GM04504 (cell line): ENCODE measurements at places on chromosomes 13 and 19.

DNA sequence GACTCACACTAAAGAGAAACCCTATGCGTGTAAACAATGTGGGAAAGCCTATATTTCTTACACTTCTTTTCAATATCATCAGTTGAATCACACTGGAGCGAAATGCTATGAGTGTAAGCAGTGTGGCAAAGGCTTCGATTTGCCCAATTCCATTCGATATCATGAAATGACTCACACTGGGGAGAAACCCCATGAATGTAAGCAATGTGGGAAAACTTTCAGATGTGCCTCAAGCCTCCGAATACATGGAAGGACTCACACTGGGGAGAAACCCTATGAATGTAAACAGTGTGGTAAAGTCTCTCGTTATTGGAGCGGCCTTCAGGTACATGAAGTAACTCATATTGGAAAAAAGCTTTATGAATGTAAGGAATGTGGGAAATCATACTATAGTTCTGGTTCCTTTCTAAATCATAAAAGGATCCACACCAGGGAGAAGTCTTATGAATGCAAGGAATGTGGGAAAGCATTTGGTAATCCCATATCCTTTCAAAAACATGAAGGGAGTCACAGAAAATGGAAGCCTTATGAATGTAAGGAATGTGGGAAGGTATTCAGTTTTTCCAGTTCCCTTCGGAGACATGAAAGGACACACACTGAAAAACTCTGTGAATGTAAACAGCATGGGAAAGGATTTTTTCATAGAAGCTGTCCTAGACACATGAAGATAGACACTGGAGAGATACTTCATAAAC is 28.1 kb downstream of the ZNF20 start:
- no peak for DNase-seq

GRCh38 chr13:103510007-103510535 is 443.9 kb upstream of the SLC10A2 start:
- no peak for DNase-seq

DNA sequence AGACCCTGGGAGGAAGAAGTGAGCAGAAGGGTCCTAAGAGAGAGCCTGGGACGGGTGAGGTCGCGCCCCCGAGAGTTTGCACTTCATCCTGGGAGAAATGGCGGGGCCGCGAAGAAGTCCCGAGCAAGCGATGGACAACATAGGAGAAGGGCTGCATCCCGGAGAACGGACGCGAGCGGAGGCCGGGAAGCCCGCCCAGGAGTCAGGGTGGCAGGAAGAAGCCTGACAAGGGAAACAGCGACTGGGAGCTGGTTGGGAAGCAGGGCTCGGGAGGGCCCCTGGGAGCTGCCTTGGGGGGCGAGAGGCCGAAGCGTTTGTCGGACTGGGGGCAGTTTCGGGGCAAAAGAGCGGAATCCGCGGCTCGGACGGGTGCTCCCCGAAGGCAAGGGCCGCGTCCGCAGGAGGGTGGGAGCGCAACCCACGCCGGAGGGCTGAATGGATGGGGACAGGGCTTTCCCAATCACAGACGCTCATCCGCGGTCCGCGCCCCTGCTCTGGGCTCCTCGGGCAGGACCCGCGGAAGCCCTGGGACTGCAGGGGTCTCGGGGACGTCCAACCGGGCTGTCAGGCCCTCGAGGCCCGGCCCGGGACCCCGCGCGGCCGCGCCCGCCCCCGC is 469 bp downstream of the ABHD17A start:
- no peak for DNase-seq

GRCh38 chr19:38009650-38010242 is 102.7 kb downstream of the SIPA1L3 start:
- no peak for DNase-seq

- DNase-seq: no peak
These were observed 71.6 kb downstream of the KL start for GRCh38 chr13:33087790-33088189.

DNA sequence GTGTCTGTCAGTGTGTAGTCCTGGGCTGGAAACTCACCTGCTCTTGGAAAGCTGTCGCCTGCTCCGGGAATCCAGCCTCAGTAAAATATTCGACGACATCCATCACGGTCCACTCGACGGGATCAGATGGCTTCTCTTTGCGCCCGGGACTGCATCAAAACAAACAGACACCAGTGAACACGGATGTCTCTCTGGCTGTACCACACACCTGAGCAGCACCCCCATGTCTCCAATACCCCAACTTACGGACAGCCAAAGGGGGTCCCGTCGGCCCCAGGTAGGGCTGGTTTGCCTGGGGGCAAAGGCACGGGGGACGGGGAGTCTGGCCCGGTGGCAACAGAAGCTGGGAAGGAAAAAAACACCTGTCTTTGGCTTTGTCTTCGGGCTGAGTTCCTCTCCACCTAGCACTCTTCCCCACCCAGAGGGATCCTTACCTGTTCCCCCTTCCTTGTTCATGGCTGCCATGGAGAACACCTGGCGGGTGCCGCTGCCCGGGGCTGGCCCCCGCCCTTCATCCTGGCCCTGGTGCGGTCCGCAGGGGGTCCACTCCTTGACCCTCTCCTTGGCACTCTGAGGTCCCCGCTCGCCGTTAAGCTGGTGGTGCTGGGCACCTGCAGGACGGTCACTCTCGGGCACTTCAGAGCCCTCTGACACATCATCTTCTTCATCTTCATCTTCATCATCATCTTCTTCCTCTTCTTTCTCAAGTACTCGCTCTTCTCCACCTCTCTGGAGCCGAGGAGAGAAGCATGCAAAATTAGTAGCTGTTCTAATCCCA is 1.7 kb downstream of the SAMD1 start:
- DNase-seq: no peak

GRCh38 chr13:89610331-89610730 is 1737.2 kb upstream of the MIR17HG start:
- no peak for DNase-seq

DNA sequence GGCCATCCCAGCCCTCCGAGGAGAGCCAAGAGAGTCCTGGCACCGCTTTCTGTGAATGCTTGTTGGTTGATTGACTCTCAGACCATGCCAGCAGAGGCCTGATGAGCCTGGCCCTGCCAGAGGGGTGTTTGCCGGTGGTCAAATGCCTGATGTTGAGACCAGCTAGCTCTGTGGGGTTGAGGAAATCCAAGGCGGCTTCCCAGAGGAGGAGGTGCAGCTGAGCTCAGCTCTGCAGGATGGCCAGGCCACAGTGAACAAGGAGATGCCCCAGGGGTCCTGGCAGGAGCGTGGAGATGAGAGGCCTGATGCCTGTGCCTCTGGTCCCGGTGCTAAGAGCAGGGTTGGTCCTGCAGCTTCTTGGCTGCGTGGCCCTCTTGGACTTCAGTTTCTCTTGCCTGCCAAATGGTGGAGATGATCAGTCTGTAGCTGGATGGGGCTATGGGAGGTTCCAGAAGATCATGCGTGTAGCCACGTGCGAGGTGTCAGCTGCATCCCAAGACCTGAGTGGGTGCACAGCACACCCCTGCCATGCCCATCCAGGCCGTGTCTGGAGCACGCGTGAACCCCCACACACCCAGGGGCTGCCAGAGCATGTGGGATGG is 16.8 kb downstream of the NFIC start:
- no peak for DNase-seq

GRCh38 chr19:43731346-43731745 is 15.5 kb downstream of the IRGC start:
- DNase-seq: no peak

DNA sequence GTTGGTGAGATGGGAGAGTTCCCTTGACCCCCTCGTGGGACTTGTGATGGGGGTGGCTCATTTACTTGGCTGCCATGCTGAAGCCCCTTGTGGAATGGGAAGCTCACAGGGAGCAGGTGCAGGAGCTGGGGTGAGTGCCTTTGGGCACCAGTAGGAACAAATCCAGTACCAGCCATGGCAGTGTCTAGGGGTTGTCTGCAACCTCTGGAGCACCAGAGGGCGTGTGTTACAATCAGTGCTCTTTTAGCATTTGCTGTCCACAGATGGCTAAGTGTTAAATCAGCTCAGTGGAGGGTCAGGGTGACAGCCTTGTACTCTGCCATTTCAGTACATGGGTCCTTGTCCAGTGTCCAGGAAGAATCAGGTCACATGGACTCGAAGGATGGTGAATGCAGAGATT is 75.6 kb downstream of the ATP8A2 start:
- no peak for DNase-seq

- DNase-seq: no peak
These were observed 34.1 kb downstream of the SMAD9 start for GRCh38 chr13:36885901-36886300.

DNA sequence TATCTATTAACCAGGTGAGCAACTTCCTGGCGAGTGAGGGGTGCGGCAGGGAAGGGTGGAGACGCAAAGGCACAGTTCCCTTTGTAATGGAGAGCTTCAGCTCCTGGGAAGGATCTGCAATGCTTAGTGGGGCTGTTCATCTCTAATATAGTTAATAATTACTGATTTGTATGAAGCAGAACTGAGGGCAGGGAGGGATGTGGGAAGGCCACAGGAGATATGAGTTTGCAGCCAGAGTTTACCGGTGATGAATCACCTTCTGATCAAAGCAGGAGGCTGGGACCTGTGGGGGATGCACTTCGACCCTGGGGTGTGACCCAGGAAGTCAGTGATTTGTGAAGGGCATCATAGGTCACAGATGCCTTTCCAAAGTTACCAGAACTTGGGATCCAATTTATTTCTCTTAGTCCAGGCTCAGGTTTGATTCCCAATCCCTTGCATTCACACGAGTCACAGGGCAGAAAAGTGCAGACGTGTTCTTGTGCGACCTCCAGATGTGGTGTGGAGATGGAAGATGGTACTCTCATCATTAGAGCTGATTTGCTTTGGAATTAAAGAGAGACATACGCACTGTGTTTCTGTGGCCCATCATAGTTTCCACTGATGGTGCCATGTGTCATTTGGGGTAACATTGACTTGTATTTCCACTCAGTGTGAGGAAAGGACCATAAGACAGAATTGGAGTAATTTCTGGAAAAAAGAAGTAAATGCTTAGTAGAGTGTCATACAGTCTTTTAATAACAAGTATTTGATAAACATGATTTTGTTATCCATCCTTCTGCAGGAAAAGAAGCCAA is 55.0 kb downstream of the LRCH1 start:
- no peak for DNase-seq

DNA sequence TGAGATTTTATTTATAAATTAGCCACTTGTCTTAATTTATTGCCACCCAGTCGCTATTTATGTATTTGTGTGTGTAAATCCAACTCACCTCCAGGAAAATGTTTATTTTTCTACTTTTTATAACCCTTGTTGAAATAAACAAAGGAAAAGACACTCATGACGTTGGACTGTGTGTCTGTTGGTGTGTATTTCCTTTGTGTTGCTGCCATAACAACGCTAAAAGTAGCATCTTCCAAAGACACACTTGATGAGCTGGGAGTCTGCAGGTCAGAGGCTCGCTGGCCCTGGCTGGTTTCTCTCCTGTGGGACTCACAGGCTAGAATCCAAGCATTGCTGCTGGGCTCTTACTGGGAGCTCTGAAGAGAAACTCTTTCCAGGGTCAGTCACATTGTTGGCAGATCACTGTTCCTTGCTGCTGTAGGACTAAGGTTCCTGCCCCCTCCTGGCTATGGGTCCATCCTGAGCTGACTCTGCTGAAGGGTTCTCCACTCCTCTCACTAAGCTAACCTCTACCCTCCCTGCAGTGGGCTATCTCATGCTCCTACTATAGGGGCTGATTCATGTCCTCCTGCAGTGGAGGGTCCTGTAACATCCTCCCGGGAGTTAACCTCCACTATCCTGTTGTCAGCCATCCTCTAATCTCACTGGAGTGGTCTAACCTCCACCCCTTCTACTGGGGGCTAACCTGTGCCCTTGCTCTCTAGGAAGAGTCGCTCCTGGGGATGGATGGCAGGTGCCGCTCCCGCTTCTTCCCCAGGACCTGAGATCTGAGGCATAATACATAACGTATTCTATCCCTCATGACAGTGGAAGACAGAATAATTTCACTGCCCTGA is 2.1 kb downstream of the IFNL2 start:
- no peak for DNase-seq

DNA sequence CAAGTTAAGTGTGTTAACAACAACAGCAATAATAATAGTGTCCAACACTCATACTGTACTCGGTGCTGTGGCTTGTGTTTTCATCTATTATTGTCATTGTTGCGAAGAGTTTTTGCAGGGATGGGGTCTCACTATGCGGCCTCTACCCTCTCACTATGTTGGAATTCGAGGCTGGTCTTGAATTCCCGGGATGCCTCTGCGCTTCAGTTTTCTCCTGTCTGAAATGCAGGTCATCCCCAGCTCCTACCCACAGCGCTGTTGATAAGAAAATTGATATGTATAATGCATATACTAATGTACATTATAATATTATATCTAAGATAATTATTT is 4.9 kb upstream of the SBK3 start:
- DNase-seq: no peak

DNA sequence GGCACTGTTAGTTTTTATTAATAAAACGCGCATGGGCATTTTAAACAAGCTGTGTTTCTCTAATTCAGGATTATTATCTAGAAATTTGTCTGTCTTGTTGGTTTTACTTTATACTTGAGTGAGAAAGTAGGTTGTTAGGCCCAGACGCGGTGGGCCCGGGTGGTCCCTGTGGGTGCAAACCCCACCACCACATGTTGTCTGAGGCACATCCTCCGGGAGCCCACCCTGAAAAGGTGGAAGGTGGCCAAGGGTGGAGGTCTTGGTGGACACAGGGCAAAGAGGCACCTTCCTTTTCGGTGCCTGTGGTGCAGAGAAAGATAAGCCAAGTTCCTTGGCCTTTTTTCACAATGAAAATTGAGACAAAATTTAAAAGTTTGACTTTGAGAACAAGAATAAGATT is 16.6 kb downstream of the ATP4B start:
- no peak for DNase-seq

- DNase-seq: no peak
These were observed 203.8 kb upstream of the SOX1 start for GRCh38 chr13:111862836-111863815.

- DNase-seq: no peak
These were observed at the start of gene RASGRP4 for GRCh38 chr19:38425810-38426466. TSS of gene RASGRP4 (minus strand) at chr19:38426219. CDS start at chr19:38426091, 128 bp downstream.

DNA sequence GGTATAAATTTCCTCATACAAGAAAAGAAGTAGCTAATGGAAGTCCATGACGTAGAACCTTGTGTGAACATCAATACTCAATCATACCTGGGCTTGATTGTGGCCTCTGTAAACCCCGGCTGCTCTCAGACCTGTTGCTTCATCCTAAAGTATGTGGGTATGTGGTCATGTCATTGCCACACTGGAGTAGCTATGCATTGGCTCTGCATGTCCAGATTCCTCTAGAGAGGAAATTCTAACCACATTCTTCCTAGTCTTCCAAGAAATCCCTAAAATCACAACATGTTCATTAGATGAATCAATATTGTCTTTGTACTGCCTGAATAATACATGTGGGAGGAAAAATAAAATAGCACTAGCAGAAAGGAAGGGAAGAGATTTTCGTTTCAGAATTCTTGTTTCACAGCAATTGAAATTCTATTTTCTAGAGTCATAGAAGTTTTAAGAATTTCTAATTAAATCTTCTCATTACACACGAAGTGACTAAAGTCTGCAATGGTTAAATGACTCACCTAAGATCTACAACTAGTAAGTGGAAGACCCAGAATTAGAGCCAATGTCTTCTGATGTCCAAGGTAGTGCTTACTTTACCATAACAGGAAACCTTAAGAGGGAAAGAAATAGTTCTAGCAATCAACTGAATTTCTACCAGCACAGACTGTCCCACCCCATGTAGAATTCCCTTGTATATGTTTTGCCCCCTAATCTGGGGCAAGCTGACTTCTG is 28.0 kb downstream of the RXFP2 start:
- DNase-seq: peak; percentile 68

GRCh38 chr19:16375157-16375935 is 50.7 kb downstream of the KLF2 start:
- DNase-seq: no peak
